ENCODE measurements at places on chromosomes 3 and 15.

GRCh38 chr15:44009038-44009437, 182.2 kb downstream of the WDR76 start:
- DNase-seq = no peak

GRCh38 chr15:62588938-62589670, 424.0 kb upstream of the C2CD4B start:
- DNase-seq = no peak

DNA sequence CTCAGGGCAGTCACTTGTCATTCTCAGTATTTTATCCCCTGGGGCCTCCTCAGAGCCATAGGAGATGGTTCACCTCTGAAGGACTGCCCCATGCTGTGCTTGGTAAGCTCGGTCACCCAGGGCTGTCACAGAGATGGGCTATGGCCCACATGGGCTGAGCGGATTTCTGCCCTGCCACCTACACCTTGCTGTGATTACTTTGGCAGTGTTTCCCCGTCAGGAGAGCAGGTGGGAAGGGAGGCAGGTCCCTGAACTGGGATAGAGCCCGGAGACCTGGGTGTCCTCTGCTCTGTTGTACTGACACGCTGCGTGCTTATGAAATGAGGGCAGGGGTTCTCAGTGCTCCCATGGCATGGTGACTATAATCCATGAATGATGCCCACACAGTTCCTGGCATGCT, 48.9 kb downstream of the APBA2 start:
- no peak for DNase-seq

DNA sequence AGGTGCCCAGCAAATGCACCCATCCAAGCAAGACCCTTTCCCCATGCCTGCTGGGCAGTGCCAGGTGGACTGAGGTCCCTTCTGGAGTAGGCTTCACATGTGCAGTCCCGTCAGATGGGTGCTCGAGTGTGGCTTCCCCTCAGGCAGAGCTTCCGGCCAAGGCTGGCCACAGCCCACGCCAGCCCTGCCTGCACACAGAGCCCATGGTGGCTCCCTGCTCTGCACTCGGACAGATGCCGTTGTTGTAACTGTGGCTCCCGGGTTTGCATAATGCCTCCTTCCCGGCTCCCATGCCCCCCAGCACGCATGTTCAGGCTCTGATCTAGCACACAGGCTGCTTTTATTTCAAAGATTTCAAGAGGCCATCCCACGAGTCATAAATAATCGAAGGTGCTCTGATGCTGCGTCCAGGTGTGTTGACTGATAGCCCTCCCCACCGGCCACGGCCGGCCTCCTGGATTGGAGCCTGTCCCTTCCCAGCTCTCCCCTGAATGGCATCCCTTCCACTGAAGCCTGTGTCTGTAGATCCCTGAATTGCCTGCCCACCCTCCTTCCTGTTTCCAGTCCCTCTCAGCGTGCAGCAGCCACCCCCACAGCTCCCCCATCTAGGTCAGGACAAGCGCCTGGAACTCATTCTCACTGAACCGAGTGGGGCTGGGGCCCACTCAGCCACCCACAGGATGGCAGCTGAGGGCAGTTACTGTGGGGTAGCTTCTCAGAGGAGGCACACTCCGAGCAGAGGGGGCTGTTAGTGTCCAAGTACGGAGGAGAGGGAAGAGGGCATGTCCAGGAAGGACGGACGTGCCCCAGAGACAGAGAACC, 100.0 kb upstream of the LINGO1 start:
- no peak for DNase-seq

DNA sequence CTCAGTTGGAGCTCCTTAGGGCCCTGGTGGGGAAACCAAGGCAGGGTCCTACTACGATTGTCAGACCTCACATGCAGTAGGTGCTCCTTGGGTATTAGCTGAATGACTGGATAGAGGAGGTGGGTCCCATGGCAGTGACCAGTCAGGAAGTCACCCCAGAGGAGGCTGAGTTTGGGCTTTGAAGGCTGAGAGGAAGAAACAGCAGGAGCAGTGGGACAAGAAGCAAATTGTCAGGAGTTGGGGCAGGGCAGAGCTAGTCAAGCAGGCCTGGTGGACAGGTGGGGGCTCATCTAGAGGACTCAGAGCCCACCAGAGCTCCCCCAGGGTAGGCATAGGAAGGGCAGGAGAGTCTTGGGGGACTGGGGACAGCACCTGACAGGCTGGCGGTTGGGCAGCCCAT, 3.1 kb downstream of the NBEAL2 start:
- no peak for DNase-seq

DNA sequence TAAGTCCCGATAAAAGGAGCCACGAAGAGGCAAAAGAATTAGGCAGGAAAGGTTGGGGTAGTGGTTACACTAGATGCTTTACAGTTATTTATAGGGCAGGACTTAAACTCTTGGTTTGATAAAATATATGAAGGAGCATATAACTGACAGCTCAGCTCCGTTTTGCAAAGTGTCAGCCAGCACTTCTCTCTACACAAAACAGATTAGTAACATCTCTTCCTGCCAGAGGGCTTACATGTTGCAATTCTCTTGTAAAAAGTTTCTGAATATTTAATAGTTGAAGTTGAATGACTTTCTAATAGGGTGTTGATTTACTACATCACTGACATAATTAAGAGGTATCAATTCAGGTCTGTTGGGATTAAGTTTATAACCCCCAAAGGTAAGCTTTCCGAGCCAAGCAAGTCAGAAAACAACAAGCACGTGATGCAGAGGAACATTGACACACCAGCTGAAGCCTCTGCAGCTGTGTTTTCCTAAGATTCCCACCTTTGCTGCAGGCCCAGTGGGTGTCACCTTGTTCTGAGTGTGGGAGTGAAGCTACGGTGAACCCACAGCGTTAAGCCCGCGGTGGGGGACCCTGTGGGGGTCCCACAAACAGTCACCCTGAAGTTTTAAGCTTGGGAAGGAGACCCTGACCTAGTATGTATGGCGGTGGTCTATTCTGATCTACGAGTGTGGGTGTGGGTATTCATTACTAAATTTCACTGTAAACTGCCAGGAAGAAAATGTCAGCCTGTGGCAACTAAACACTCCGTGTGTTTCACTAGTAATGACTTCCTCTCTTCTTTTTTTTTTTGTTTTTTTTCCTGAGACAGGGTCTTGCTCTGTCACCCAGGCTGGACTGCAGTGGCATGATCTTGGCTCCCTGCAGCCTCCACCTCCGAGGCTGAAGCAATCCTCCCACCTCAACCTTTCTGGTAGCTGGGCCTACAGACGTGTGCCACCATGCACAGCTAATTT, 22.0 kb upstream of the ATP13A3 start:
- no peak for DNase-seq

DNA sequence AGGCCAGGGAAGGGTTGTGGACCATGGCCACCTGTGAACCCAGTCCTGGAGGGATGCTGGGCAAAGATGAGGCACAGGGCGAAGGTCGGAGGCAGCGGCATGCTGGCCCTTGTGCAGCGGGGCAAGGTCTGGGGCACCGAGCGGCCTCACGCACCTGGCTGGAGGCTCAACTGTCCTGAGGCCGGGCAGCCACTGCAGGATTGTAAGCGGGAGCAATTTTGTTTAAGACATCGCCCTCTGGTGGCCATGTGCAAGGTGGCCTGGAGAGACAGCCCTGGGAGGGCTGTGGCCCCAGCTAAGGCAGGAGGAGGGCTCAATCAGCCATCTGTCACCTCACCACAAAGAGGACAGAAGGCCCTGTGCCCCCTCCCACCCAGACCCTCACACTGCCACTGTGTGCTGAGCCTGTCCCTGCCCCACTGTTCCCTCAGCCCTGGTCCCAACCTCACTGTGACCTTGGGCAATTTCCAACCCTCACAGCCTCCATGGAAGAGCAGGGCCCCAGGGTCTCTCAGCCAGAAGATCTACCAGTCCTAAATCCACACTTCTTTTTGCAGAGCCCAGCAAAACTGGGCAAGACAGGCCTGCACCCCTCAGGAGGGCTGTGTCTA, 46.2 kb downstream of the TPRA1 start:
- DNase-seq = peak; percentile 98

GRCh38 chr3:61938878-61939549, 377.6 kb downstream of the PTPRG start:
- no peak for DNase-seq

GRCh38 chr15:46301291-46301690, 666.5 kb downstream of the SQOR start:
- no peak for DNase-seq

- no peak for DNase-seq
These were observed 44.6 kb downstream of the ABHD2 start for GRCh38 chr15:89132611-89133507.

DNA sequence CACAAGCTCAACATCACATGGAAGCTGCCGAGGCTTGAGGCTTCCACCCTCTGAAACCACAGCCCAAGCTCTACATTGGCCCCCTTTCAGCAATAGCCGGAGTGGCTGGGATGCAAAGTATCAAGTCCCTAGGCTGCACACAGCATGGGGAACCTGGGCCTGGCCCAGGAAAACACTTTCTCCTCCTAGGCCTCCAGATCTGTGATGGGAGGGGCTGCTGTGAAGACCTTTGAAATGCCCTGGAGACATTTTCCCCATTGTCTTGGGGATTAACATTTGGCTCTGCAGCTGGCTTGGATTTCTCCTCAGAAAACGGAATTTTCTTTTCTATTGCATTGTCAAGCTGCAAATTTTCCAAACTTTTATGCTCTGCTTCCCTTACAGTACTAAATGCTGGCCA, 18.2 kb downstream of the HRG start:
- DNase-seq = no peak

DNA sequence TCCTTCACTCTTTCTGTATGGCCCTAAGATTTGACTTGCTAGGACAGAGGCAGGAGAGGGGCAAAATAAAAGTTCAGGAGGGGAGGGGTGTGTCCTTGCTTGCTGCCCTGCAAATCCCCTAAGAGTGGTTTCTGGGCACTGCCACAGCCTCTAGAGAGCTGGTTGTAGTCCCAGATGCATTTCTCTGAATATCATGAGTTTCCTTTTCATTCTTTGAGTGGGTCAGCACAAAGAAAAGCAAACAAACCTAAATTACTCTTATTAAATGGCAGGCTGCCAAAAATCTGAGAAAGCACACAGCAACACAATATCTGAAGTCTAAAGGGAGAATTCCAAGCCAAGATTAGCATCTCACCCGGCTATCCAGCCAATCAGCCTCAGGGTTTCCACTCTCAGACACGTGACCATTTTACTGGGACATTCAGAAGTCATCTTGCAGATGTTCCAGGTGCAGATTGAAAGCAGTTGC, 919.3 kb downstream of the TUSC7 start:
- no peak for DNase-seq

DNA sequence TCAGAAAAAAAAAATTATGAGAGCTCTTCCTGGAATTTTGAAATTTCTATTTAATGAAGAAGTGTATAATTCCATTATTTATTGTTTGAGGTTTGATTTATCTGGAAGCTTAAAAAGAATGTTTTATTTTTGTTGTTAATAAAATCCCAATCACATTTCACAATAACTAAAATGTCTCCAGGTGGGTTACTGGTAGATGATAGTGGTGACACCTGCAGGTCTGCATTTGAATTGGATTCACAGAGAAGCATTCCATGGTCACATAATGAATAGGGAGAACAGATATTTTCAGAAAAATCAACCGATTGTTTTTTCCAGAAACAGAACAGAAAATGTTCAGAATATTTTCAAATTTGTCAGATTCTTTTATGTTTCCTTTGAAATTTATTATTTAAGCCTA, 48.3 kb downstream of the ASB7 start:
- no peak for DNase-seq

DNA sequence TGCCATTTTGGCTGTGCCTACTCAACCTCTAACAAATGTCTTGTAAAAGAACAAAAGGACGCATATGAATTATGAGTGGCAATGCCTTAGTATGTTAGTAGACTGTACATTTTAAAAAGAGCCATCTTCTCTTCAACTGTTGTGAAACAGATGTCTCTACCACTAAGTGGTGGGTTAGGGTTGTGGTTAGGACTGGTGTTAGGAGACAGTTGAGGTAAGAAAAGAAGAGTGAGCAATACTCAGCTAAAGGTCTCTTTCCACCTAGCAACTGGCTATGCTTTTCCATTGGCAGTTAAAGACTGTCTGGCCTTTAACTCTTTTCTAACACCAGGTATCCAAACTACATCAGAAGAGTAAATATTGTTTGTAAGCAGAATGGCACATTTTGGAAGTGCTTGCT, 221.7 kb upstream of the TBC1D5 start:
- no peak for DNase-seq

- no peak for DNase-seq
These were observed 234.1 kb downstream of the ADAMTS17 start for GRCh38 chr15:100107606-100108225.

- no peak for DNase-seq
These were observed 25.0 kb downstream of the SRGAP3 start for GRCh38 chr3:9224490-9224889.
